Sciatic nerve (tissue), 2 donors: ENCODE measurements at places on chromosomes 3 and 15. TPM values are rescaled to one million over a fixed set of nuclear protein-coding genes. Genes with fewer than 3 reads are reported as not detected.

The ACKR4 gene
- 3.1 TPM for total RNA-seq

The XCR1 gene
- 0.27 TPM for total RNA-seq

- DNase-seq, result no peak
Observed at GRCh38 chr3:13507247-13507569, 27.1 kb downstream of the HDAC11 start.

DNA sequence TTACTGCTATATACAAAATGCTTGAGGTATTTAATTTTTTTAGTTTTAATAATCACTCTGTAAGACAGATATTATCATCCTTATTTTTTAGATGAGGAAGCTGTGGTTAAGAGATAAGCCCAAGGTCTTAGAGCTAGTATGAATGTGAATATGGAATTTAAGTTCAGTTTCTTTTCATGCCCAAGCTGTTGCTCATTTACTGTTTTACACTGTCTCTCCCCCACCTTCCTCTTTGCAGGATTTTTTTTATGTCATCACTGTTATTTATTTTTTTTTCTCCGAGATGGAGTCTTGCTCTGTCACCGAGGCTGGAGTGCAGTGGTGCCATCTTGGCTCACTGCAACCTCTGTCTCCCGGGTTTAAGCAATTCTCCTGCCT is 22.5 kb downstream of the MAP2K5 start:
- DNase-seq, result no peak

- DNase-seq, result no peak
Observed at GRCh38 chr3:20056725-20057611, 16.7 kb downstream of the KAT2B start.

- no peak for DNase-seq
Observed at GRCh38 chr3:136990826-136991225, 33.0 kb downstream of the IL20RB start.

GRCh38 chr3:127431066-127431465 is 143.2 kb upstream of the PRR20G start:
- DNase-seq, result no peak

DNA sequence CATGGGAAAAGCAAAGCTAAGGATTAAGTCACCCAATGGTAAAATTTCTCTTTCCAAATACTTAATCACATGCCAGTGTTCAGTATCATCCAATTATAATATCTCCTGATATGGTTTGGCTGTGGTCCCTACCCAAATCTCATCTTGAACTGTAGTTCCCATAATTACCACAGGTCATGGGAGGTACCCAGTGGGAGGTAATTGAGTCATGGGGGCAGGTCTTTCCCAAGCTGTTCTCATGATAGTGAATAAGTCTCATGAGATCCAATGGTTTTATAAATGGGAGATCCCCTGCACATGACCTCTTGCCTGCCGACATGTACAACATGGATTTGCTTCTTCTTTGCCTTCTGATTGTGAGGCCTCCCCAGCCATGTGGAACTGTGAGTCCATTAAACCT is 26.1 kb upstream of the NMB start:
- DNase-seq, result no peak

DNA sequence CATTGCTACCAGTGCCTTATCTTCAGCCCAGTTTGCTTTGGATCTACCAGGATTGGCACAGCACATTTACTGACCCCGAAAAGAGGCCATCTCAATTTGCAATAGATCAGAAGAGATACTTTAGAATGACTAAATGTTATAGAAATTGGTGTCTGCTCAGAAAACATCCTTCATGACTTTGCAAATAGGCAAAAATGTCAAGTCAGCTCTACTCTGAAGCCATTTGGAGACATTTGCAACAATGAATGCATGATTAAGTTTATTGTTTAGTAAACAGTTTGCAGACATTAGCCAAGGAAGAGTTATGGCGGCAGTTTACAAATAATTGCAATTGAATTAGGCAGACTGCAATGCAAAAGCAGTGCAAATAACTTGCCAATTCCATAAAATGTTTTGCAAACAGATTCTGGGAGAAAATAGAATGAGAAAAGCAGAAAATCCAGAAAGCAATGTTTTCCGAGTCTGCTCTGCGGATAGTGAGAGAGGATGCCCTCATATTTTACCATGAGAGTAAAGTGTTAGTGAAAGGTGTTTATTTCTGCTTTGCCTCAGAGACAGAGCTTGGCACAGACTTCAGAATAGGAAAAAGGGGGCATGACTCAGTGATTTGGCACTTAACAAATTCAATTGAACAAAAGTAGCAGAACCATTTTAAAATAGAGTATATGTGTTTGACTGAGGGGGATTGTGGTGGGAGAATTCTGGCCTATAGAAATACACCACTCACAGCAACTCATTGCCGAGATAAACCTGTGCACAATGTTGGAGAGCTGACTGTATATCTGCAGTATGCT is 334.9 kb upstream of the NR2F2 start:
- no peak for DNase-seq

DNA sequence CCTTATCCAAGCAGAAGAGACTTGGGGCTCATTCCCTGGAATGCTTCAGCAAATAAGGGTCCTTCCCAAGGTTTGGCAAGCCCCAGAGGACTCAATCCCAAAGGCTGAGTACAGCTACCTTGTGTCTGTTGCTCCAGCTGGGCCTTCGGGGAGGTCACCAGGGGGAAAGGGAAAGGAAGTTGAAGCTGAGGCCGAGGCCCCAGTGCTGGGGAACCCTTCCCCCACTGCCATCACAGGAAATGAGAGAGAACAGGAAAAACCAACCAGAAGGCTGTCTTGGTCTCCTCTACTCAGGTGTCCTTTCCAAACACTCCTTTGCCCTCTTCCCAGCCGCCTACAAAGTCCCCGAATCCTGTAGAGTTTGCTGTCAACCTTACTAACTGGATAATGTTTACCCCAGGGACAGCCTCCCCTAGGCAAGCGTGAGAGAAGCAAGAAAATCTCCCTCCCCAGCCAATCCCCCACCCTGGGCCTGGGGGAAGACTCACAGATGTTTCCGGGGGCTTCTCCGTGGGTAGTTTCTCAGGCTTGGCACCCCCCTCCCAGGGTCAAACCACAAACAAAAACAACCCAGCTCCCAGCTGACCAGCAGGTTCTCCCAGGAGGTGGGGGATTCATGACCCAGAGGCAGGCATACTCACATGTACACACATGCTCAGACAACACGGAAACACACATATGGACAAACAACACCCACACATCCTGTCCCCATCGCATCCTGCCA is 5.5 kb downstream of the CSRNP1 start:
- DNase-seq, result no peak

DNA sequence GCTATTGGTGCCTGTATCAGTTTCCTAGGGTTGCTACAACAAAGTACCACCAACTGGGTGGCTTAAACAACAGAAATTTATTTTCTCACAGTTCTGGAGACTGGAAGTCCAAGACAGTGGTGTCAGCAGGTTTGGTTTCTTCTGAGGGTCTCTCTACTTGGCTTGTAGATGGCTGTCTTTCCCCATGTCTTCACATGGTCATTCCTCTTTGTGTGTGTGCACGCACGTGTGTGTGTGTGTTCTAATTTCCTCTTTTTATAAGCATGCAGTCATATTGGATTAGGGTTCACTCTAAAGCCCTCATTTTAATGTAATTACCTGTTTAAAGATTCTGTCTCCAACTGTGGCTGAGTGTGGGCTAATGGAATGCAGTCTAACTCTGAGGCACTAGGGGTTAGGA is 182.5 kb downstream of the SPATA16 start:
- DNase-seq, result no peak

DNA sequence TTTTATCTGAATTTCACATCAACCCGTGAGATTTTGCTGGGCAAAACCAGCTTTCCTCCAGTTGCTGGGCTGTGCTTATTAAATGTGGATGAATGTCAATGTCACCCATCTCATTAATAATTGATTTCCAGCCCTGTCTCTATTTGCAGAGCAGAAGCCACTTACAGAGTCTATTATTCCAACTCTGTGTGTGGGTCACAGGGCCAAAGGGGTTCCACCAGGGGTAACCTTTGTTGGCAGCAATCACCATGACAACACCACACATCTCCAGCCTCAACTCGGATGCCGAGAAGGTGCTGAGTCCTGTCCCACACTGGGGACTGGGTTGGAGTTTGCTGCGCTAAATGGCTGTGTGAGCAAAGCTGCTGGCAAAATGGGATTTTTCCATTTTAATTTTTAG is 51.1 kb upstream of the WNT5A start:
- no peak for DNase-seq
